ENCODE measurements at places on chromosomes 7 and 10.

- DNase-seq: no peak
Observed at GRCh38 chr10:78165172-78165571, 131.5 kb downstream of the RPS24 start.

GRCh38 chr10:53122281-53122680, 349.7 kb upstream of the MBL2 start:
- no peak for DNase-seq

GRCh38 chr7:25672496-25672895, 444.2 kb upstream of the NPVF start:
- DNase-seq: no peak

GRCh38 chr7:143505838-143506237, 28.2 kb downstream of the TAS2R41 start:
- no peak for DNase-seq

- DNase-seq: no peak
Observed at GRCh38 chr10:52879091-52879807, 106.7 kb upstream of the MBL2 start.

- no peak for DNase-seq
Observed at GRCh38 chr7:85554236-85555178, 367.7 kb upstream of the SEMA3D start.

GRCh38 chr10:86020134-86020533, 346.5 kb downstream of the GRID1 start:
- no peak for DNase-seq

DNA sequence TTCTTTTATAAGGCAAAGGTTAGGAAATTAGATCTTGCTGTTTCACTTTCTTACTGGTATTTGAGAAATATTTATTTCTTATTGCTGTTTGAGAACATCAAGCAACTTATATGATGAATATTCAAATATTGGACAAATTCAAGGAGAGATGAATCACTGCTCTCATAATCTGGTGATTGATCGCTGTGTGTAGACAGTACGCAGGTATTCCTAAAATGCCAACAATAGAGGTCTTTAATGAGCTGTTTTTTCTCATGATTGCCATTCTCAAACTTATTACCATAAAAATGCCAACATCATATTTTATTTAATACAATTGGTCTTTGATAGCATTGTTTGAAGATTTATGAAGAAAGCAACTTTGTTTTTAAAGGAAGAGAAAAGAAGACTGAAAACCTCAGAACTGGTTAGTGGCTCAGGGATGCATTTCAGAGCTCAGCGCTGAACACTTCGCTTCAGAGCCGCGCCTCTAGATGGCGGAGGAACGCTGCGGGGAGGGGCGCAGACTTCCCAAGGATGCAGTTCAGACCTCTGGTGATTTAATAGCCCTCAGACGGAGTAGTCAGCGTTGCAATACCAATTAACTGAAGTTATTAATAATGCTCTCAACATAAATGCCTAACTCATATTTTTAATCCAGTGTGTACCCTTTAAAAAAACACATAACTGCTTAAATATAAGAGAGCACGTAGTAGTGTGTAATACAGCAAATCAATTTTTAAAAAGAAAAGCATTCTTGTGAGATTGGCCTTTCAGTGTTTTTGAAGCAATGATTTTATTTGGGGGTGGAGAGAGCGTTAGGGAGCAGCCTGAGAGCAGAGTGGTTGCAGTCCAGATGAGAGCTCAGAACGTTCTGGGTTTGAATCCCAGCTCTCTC, 38.5 kb upstream of the STEAP4 start:
- no peak for DNase-seq

GRCh38 chr10:19904202-19904661, 88.0 kb downstream of the PLXDC2 start:
- DNase-seq: no peak

DNA sequence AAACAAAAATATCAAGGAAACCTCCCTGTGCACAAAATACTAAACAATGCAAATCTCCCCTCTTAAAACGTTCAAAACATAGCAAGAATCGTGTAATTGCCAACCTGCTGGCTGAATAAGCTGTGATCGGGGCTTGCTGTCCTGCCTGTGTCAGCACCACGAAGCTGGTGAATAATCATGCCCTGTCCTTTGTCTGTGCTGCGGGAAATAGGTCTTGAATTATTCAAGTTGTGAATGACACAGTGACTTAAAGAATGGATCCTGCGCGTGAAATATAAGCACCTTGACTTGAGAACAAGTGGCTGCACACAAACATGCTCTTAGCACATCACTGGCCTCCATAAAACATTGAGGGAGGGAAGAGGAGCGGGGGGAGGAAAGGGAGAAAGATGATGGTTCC, 130.2 kb downstream of the OAT start:
- no peak for DNase-seq

DNA sequence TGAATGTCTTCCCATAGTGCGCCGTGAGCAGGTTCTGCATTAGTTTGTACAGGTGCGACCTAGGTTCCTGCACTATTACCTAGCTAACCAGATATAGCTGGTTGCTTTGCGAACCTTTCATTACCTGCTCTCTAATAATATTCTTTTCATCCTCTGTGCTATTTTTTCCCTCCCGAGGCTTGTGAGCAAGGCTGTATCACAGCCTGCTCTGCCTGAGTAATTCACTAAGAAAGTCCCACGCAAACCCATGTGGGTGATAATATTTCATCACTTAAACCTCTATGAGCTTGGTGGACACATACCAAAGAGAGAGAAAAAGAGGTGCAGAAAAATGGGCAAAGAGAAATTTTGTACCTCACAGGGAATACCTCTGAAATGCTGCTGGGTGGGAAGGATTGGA, 8.4 kb downstream of the INHBA start:
- DNase-seq: no peak

- no peak for DNase-seq
Observed at GRCh38 chr7:25384788-25385505, 156.7 kb upstream of the NPVF start.

- no peak for DNase-seq
Observed at GRCh38 chr10:112790921-112791320, 159.1 kb upstream of the TCF7L2 start.

DNA sequence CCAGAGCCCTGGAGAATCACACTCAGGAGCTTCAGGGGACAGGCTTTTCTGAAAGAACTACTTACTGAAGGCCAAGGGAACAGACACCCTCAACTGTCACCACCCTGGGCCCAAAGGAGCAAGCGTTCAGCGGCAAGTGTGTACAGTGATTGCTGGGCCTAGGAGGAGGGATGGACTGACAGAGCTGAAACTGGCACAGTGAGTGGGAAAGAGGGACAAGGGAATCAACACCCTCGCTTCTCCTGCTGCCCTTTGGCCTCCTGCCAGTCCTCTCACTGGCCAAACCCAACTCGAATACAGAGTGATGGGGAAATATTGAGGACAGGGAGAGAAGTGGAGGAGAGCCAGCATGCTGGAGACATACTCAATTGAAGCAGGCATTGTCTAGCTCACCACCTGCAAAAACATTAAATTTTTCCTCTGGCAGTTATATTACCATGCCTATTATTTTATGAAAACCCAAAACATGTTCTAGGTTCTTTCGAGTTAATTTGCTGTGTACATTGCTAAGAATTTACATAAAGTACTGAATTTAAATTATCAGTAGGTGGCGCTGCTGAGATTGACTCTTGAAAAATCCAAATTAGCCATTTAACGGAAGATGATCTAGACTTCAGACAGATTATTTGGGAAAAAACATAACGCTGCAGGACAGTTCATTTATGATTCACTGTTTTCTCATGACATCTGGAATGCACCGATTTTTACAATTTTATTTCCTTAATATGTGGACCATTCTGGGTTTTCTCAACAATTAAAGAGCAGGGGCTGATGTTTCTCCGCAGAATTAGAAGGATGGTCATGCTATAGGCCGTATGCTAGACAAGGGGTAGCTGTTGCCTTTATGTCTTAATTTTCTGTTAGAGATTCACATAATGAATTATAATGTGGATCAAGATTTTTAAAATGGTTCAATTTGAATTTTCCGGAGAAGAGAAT, 14.7 kb upstream of the TMEM236 start:
- DNase-seq: no peak

GRCh38 chr7:27204851-27205322, 5.0 kb upstream of the HOXA13 start:
- no peak for DNase-seq
